ENCODE measurements at places on chromosomes 6 and 20.

- DNase-seq, result no peak
Observed at GRCh38 chr6:128487746-128488145, 32.7 kb downstream of the PTPRK start.

- no peak for DNase-seq
Observed at GRCh38 chr6:36805096-36805797, 34.0 kb downstream of the CPNE5 start.

GRCh38 chr20:47818996-47819609 is 33.8 kb upstream of the SULF2 start:
- DNase-seq, result no peak

GRCh38 chr6:91486200-91486599 is 899.3 kb upstream of the MAP3K7 start:
- DNase-seq, result no peak

DNA sequence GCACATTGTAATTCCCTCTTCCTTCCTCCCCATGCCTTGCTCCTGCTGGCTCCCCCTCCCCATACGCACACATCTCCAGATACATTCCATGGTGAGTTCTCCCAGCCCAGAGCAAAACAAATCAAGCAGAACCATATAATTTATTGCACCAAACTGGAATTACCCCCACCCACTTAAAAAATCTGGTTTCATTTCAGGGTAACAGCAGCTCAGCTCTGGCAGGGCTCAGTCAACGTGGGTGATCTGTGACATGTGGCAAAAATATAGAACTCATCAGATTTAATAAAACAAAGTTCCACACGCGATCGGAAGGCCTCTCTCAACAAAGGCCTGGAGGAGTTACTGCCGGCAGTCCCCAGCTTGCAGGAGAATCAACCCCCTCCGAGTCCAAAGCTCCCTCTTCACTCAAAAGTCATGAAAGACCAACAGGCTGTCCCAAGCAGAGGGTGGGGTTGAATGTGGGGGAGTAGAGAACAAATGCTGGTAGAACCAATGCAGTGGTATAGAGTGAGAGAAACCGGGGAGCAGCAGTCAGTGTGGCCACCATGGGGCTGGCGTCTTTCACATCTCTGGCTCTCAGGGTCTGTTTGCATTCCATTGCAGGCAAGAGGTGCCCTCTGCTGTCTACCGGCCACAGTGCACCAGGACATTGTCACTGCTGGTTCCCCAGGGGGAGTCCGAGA is 323.3 kb upstream of the NT5E start:
- no peak for DNase-seq

- no peak for DNase-seq
Observed at GRCh38 chr6:35278708-35279107, 18.9 kb upstream of the DEF6 start.

GRCh38 chr20:53914781-53915445 is 155.5 kb downstream of the BCAS1 start:
- no peak for DNase-seq

GRCh38 chr6:166286839-166287271 is 21.3 kb downstream of the PRR18 start:
- DNase-seq, result no peak

- DNase-seq, result no peak
Observed at GRCh38 chr6:41132254-41132653, 21.9 kb downstream of the TREML1 start.

- DNase-seq, result no peak
Observed at GRCh38 chr6:54958446-54958845, 111.9 kb downstream of the FAM83B start.

- DNase-seq, result peak; percentile 19
Observed at GRCh38 chr20:34475979-34476736, 40.1 kb upstream of the DYNLRB1 start.

DNA sequence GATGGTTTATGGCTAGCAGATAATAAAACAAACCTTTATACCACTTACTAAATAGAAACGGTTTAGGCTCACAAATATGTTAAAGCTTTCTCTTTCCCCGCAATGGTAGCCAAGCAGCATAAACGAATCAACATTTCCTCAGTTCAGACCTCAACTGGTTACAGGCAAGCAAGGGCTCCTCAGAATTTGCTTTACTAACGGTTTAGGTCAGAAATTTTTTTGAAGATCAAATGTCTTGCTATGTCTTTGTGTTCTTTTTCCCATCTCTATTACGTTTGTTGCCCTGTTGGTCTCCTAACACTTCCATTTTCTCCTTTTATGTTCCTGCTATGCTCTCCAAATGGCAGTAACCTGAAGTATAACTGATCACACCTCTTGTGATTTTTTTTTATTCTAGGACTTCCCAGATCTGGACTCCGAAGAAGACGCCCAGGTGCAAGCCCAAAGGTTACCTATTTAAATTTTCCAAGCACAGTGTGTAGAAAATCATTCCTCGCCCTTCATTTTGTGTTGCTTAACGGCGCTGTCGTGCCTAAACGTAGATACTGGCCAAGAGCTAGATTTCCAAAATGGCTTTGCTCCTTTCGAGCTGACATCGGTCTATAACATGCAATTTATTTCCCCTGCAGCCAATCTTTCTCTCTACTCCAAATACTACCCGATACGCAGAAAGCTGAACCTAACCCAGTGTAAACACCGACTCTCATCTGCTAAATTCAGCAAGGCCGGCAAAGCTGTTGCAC is 717 bp upstream of the ASF1A start:
- DNase-seq, result no peak

DNA sequence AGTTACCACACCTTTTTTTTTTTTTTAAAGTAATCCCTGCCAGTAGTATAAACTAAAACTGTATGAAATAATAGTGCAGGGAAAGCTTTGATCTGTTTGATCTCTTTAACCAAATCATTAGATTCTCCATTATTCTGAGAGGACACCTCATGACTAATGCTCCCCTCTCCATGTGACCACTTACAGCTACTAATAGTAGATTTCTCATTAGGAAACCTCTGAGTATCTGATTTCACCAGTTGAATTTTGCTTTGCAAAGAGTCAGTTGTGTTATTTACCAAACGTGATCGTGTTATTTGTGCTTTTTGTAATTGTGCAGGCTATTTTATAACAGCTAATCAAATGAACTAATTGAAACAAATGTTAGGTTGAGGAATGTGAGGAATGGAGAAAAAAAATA is 12.5 kb downstream of the CASP8AP2 start:
- DNase-seq, result no peak

DNA sequence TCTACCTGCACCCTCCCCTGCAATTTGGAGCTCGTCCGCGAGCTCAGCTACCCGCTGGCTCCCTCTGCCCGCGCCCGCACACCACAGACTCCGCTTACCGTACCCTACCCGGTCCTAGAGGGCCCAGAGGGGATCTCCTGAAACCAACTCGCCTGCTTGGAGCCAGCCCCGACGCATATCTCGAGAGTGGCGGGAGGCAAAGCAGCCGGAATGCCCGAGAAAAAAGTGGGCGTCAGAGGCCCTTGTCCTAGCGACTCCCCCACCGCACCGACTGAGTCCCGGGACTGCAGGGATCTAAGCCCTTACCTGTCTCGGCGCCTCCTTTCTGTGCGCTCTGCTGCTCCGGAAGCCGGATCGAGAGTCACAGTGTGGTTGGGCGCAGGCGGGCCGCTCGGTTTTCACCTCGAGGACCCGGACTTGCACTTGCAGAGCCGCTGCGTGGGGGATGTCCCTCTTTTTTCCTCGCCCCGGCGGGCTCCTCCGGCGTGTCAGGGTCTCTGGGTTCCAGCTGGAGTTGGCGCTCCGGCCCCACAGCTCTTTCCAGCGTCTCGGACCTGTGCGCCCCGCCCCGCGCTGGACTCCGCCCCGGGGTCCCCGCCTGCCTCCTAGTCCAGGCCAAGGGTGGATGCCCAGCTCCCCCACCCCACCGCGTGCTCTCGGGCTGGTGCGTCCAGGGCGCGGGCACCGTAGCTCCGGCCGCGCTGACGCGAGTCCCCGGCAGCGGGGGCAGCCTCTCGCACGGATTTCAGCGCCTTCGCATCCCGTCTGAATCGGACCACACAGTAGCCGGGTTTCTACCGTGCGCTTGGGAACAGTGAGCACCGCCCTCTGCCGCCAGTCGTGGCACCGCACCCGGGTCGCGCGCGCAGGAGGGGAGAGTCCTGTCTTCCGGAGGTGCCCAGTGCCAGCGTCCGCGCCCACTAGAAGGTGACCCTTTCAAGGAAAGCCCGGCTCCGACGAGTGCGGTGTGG is at the start of gene PROKR2:
TSS of gene PROKR2 (minus strand) at position 767 of the 971 bp plus-strand sequence. CDS start 2,585 bp downstream, outside the sequence.
- DNase-seq, result no peak

DNA sequence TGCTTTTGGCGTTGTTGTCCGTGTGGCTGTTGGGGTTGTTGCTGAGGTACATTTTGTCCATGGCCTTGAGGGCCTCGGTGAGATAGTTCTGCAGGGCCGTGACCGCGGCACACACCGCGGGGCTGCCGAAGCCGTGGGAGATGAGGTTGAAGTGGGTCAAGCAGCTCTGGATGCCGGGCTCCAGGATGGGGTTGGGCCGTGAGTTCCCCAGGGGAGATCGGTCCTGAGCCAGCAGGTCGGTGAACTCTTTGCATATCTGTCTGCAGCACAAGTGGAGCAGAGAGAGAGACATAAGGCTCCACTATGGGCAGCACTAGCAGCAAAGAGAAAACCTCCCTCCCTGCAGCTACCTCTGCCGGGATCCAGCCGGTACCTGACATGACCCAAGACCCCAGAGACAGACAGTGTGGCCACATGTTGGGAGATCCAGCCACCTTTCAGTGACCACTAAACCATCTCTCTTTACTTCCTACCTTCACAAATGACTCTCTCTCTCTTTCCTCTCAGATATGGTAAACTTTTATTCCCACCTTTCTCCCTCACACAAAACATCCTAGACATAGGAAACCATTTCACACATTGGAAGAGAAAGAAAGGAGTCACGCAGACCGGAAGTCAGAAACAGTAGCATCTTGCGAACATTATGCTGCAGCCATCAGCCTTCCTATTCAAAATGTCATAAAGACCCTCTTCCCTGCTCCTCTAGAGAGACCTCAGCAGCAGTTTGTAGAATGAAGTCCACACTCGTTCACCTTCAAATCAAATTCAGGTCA is 16.2 kb downstream of the TFAP2A start:
- DNase-seq, result no peak

DNA sequence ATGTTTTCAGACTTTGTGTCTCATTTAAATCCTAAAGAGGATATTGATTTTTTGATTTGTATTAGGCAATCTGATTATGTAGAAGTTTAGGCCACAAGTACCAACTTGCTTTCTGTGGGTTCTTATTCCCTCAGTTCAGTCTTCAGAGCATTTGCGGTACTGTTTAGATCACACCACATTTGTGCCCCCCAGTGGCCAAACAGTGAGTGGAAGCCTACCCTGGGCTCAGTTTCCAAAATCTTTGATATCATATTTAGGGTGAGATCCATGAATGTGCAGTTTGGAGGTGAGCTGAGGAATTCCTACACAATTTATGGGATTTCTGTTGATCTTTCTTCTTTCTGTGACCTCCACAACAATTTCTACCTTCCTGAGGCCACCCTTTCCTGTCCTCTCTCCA is 92.3 kb upstream of the FUT9 start:
- peak; percentile 0 for DNase-seq

- no peak for DNase-seq
Observed at GRCh38 chr6:6251555-6252280, 68.7 kb downstream of the F13A1 start.

DNA sequence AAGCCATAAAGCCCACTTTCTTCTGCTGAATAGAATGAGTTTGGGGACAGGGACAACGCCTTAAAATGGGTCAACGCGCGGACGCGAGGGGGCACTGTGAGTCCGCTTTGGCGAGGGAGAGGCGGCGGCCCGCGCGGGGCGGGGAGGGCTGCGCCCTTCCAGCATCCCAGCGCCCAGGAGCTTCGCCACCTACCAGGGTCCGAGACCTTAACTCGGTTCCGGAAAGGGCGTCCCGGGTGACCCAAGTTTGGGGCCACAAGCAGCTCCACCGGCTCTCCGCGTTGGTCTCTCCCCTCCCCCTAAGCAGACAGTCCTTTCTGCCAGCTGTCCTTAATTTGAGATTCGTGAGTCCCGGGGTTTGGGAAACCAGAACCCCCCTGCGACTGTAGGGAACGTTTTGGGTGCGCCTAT is 1.8 kb upstream of the SAMD5 start:
- peak; percentile 58 for DNase-seq

DNA sequence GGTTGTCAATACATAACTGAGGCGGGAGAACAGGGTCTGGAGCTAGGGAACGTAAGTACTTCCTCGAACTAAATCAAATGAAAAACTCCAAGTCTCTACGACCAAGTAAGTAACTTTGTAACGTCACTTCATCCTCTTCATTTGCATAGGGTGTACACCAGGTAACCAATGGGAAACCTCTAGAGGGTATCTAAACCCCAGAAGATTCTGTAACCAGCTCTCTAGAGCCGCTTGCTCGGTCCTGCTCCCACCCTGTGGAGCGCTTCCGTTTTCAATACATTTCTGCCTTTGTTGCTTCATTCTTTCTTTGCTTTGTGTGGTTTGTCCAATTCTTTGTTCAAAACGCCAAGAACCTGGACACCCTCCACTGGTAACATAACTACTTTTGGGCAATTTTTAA is 133.5 kb upstream of the TMEM170B start:
- DNase-seq, result no peak

DNA sequence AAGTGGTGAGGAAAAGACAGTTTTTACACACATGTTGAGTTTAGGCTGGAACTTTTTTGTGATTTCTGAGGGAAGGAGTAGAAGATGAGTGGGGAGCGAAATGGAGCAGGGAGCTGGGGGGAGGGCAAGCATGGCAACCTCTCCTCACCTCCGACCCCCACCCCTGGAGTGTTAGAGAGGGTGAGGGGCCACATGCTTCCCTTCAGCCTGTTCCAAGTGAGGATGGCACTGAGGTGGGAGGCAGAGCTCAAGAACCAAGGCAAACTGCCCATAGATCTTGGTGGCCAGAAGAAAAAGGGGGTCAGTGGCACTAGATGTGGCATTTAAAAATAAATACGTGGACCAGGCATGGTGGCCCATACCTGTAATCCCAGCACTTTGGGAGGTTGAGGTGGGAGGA is 4.8 kb downstream of the TTBK1 start:
- no peak for DNase-seq

- no peak for DNase-seq
Observed at GRCh38 chr6:160160929-160161646, 39.5 kb downstream of the SLC22A1 start.

DNA sequence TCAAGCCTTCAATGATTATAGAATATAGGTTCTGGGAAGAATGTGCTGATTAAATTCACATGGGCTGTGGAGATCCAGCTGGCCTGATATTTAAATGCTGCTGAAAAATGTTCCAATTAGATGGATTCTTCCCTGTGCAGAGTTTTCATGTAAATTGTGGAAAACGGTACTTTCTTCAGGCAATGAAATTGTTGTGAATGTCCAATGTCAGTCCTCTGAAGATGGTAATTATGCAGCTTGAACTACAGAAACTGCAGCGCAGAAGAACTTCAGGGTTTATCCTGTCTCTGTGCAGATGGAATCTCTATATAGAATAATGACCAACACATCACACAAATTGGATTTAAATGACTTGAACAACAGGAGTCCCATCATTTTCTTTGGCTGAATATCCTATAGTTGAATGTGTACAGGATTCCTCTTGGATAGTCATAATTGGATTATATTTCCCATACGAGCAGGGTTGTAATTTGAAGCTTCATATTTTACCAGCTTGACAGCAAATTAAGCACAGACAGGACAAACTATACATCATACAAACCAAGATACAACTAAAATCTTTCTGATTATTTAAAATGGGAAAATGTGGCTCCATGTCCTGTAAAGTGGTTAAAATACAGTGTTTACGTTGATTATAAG is 82.3 kb downstream of the CAP2 start:
- no peak for DNase-seq
